Stimulated activated CD4-positive, alpha-beta T cell treated with anti-CD3 and anti-CD28 coated beads, Interleukin-12 subunit alpha, Interleukin-12 subunit beta, amount 100 ng/mL, for 48 hours (primary cell): ENCODE measurements at places on chromosomes 12 and 14.

DNA sequence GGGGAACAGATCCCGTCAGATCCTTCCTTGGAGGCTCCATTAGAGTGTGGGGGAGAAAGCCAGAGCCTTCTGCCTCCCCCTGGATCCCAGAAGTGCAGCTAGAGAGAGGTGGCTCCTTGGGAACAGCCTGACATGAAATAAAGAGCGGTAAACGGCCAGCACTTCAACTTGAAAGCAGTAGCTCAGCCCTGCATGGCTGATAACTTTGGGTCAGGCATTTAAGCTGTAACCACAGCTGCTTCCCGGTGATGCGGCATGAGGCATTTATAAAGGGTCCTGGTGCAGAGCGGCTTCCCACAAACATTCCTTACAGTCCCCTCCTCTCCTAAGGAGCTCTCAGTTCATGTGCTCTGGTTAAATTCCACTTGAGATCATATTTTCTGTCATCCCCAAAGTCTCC is 960.3 kb downstream of the VRK1 start:
- DNase-seq = no peak

DNA sequence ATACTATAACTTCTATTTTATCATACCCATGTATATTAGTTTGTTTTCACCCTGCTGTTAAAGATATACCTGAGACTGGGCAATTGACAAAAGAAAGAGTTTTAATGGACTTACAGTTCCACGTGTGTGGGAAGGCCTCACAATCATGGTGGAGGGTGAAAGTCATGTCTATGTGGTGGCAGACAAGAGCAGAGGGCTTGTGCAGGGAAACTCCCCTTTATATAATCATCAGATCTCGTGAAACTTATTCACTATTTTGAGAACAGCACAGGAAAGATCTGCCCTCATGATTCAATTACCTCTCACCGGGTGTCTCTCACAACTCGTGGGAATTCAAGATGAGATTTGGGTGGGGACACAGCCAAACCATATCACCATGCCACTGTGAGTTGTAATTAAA is 135.8 kb downstream of the SYNE2 start:
- no peak for DNase-seq

GRCh38 chr12:21438643-21439042 is 1.2 kb downstream of the PYROXD1 start:
- no peak for DNase-seq

DNA sequence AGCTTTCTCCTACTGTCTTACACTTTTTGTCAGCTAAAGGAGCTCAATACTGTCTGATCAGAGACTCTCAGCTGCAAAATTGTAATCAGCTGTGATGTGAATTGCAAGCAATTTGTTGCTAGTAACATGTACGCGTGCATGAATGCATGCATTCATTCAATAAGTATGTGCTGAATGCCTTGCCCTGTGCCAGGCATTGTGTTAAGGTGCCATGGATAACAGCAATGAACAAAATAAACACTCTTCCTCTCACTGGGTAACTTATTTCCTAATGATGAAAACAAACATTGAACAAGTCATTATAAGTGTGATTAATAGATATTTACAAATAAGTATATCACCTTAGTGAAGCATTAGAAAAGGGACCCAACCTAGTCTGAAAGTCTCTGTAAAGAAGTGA is 163.2 kb upstream of the ARID2 start:
- DNase-seq = no peak

- no peak for DNase-seq
Observed at GRCh38 chr14:96215452-96216244, 11.0 kb downstream of the BDKRB2 start.

- no peak for DNase-seq
Observed at GRCh38 chr12:102120564-102120873, 536 bp downstream of the PARPBP start.

- no peak for DNase-seq
Observed at GRCh38 chr12:126419131-126419530, 1353.9 kb downstream of the AACS start.

DNA sequence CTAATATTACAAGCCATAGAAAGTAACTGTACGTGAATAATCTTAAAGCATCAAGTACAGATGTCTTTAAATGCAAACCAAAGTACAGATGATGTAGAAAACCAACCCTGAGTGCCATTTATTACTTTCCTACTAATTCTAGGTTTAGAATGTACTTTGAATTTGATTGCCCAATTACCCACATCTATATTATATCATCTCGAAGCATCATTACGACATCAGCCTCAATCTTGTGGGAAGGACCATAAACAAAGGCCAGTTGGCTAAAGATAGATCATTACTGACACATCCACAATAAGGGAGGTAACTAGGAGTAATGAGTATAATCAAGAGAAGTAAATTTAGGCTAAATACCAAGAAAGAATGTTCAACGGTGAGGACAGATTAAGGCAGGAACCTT is 478.9 kb downstream of the BCAT1 start:
- DNase-seq = no peak

DNA sequence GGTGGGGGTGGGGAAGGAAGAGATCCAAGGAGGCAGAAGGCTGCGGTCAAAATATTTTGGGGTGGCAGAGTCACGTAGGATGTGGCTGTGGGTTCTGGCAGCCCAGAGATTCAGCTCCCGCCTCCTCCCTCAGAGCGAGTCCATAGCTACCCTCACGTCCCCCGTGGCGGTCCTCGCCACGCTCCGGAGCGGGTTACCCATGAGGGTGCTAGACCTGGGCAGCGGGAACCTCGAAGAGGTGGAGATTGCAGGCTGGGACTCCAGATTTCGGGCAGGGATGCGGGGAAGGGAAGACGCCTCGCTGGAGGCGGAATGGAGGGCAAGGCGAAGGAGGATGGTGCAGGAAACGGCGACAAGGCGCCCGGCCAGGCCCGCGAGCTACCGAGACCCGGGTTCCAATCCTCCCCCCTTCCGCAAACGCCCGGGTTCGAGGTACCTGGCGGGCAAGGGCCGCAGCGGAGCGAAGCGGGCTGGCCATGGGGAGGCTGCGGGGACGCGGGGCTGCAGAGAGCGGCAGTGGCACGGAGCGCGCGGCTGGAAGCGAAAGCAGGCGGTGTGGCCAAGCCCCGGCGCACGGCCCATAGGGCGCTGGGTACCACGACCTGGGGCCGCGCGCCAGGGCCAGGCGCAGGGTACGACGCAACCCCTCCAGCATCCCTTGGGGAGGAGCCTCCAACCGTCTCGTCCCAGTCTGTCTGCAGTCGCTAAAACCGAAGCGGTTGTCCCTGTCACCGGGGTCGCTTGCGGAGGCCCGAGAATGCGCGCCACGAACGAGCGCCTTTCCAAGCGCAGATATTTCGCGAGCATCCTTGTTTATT is 46.2 kb downstream of the BCAT1 start:
- DNase-seq = no peak

- DNase-seq = no peak
Observed at GRCh38 chr14:51807356-51807755, 53.1 kb upstream of the GNG2 start.

GRCh38 chr14:38363217-38363616 is 107.3 kb upstream of the CLEC14A start:
- no peak for DNase-seq

DNA sequence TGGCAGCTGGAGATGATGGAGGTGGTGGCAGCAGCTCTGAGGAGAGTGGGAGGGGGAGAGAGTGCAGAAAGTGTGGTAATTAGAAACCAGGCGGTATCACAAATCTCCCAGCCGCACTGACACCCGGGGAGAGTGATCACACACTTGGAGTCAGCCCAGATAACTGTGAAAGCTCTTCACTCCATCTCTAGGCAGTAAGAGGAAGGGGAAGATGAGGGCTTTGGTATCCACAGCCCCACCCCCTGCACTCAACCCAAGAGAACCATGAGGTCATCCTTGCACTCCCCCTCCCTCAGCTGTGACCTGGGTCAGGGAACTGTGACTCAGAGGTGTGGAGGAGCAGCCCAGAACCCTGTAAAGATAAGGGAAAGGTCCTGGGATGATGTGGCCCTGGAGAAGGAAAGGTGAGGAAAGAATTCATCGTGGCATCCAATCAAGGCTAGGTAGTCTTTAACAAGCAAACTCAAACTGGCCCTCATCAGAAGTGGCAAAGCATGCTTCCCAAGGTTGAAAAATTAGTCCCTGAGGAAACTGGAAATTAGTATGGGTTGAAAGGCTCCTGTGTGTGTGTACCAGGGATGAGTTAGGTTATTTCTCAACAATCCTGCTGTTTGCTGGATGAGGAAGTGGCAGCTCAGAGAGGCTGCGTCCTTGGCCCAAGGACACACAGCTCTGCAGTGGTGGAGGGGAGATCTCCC is 111.0 kb upstream of the LHX5 start:
- DNase-seq = no peak
